Pulmonary artery endothelial cell (primary cell): ENCODE measurements at places on chromosomes 11 and 22.

GRCh38 chr11:61957021-61957770 lies 7.0 kb downstream of the BEST1 start:
- no peak for DNase-seq

DNA sequence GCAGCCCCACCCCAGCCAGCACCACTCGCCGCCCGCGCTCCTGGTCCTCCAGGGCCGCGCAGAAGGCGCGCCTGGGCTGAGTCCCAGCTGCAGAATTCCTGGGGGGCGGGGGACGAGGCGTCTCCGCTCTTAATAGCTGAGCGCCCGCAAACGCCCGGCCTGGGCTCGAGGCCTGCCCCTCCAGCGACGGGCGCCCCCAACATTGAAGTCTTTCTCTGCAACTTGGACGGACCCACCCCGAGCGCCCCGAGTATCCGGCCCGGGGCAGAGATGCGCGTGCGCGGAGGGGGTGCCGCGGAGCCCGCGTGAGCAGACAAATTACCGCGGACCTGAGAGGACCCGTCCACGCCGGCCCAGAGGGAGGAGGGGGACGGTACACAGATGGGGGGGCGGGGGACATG lies 6.7 kb upstream of the SYT7 start:
- DNase-seq: no peak

GRCh38 chr22:24433001-24433827 lies 5.8 kb downstream of the ADORA2A start:
- DNase-seq: no peak

- DNase-seq: no peak
Measured at GRCh38 chr11:105705786-105706530, 96.1 kb downstream of the GRIA4 start.

- no peak for DNase-seq
Measured at GRCh38 chr11:19790831-19791552, 78.4 kb downstream of the NAV2 start.

- no peak for DNase-seq
Measured at GRCh38 chr11:36037031-36037430, 93.2 kb downstream of the LDLRAD3 start.
